ENCODE measurements at places on chromosomes 16 and 17.
A peak's percentile ranks its signal among the peaks of the same experiment; 100 is the strongest.

- DNase-seq = no peak
Measured at GRCh38 chr17:52827526-52827925, 669.0 kb upstream of the CA10 start.

DNA sequence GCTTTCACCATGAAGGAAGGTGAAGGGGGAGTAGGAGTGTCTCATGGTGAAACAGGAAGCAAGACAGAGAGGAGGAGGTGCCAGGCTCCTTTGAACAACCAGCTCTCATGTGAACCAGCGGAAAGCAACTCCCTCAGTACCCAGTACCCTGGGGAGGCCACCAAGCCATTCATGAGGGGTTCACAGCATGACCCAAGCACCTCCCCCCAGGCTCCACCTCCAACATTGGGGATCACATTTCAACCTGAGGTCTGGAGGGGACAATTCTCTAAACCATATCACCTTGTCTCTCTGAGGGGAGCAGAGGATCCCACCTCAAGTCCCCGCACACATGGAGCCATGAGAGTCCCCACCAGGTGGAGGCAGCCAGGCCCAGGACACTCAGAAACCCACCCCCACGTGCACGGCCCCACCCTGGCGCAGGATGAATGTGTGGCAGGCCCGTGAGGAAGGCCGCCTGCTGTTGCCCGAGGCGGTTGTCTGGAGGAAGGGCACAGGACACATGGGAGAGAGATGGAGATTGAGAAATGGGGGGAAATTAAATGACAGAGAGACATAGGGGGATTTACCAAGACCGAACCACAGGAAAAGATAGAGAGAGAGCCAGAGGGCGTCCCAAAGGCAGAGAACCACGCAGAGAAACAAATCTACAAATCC lies 85.9 kb downstream of the TMEM132E start:
- no peak for DNase-seq

- DNase-seq = no peak
Measured at GRCh38 chr17:16243385-16243784, 26.4 kb downstream of the PIGL start.

DNA sequence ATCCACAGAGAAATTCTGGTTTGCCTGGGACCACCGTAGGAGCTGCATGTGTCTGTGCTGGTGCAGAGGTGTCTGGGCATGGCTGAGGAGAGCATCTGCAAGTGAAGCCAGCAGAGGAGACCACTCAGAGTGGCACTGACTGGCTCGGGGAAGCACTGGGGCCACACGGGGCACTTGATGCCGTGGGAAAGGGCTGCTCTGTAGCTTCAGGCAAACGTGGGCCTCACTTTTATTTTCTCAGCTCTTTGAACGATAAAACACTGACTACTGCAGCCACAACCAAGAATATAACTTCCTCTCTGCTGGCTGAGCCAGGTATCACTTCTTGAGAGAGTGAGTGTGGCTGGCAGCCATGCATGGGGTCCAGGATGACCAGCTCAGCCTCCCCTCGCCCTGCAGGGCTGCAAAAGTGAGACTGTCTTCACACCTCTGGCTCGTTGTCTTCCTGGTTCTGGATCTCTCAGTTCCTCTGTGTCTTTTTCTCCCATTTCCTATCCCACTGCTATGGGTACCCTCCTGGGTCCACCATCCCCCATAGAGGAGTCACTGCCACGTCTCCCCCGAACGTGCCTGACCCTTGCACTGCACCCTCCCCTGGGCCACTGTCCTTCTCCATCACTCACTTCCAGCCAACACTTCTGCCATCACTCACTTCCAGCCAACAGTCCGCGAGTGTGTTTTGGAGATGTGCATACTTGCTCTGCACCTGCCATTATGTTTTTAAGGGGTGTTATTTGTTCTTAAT lies 201.4 kb upstream of the CHMP6 start:
- DNase-seq = no peak

GRCh38 chr17:10772425-10773380 lies 31.2 kb downstream of the TMEM238L start:
- DNase-seq = no peak

GRCh38 chr16:10964039-10964890 lies 19.9 kb downstream of the CLEC16A start:
- DNase-seq = peak; percentile 68

GRCh38 chr17:73223626-73224230 lies 30.9 kb downstream of the COG1 start:
- DNase-seq = no peak

DNA sequence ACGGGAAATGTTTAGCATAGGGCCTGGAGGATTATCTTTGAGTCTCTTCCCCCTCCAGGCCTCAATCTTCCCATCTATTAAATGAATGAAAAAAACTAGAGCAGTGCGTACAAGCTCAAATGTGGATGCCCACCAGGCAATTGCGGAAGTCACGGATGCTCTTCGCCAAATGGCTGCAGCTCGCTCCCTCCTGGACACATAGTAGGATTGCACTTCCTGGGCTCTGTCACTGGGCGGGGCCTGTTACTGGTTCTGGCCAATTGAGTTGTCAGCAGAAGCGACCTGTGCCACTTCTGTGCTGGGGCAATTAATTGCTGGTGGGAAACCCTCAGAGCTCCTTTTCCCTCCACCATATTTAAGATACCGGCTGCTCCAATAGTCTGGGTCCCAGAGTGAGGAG lies 168.2 kb upstream of the IRX6 start:
- DNase-seq = no peak

DNA sequence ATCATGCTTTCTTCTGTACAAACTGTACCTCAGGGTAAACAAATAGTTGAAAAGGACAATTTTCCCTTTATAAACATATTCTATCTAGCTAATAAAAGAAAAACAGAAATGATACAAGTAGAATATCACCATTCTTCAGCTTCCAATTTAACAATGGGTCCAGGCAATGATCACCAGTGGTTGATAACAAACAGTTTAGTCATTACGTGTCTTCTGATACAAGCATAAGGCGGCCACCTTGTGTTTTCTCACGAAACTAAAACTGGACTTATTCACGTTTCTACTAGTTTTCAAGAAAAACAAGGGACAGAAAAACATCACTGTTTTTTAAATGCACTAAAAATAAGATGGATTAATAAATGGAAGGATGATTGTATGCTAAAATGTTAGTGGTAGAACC lies 58.3 kb downstream of the STH start:
- DNase-seq = no peak
